ENCODE measurements at places on chromosomes 5 and 9.
A peak's percentile ranks its signal among the peaks of the same experiment; 100 is the strongest.

GRCh38 chr5:74035521-74035937, 409.5 kb downstream of the ARHGEF28 start:
- DNase-seq: no peak

- no peak for DNase-seq
These were observed 235.8 kb downstream of the YTHDC2 start for GRCh38 chr5:113749334-113749733.

DNA sequence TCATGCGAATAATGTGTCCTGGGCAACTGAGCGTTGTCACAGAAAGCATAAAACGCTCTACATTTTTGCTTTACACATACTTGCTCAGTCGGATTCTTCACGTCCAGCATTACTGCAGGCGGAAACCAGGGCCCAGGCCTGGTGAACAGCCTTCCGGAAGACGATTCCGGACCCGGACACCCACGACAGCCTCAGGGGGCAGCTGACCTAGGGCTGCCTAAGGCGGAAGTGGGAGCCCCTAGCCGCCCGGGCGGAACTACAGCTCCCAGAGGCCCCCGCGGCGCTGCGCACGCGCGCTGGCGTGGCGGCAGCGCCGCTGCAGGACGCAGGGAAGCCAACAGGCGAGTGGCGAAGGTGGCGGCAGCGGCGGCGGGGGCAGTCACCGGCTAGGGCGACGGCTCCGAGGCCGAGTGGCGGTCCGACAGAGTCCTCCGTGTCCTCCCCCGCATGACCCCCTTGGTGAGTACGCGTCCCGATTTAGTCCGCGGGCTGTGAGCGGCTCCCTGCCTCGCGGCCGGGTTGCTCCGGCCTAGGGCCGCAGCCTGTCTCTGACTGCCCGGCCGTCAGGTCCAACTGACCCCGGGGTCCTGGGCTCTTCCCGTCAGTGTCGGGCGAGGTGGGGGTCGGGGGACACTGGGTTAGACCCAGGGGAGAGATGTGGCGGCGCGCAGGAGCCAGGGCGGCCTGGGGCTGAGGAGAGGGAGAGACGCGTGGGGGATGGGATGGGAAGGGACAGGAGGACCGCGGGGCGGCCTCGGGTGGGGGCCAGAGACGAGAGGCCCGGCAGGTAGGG, at the start of gene GAPVD1:
Gene GAPVD1, plus strand, starts transcription at position 326 of the 793 bp plus-strand sequence. CDS start 37,096 bp downstream, outside the sequence.
- peak; percentile 82 for DNase-seq

DNA sequence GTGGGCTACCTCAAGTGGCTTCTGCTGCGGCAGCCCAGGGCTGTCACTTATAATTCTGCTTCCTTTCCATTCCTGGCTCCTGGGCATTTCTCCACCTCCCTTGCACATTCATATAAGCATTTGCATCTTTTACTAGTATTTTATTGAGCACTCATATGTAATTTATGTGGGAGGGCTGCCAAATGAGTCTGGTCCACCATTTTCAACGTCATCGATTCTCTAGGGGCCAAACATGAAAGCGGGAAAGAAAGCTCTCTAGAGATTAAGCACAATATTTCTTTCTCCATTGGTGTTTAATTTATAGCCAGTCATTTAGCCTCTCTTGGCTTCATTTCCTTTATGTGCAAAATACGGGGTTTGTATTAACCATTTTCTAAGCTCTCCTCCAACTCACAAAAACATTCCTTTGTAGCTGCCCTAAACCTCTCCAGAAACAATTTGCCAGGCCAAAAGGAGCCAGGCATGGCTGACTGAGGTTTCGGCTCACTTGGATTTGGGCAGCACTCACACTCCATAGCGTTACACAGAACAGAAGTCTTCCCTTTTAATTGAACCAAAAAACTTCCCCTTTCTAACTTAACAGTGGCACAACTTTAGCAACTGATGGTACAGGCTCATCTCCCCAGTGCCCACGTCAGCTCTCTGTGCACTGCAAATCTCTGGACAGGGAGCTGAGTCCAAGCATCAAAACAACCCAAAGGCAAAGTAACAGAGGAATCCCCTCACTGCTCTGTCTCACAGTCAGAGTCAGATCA, 183.5 kb downstream of the ROR2 start:
- DNase-seq: no peak

DNA sequence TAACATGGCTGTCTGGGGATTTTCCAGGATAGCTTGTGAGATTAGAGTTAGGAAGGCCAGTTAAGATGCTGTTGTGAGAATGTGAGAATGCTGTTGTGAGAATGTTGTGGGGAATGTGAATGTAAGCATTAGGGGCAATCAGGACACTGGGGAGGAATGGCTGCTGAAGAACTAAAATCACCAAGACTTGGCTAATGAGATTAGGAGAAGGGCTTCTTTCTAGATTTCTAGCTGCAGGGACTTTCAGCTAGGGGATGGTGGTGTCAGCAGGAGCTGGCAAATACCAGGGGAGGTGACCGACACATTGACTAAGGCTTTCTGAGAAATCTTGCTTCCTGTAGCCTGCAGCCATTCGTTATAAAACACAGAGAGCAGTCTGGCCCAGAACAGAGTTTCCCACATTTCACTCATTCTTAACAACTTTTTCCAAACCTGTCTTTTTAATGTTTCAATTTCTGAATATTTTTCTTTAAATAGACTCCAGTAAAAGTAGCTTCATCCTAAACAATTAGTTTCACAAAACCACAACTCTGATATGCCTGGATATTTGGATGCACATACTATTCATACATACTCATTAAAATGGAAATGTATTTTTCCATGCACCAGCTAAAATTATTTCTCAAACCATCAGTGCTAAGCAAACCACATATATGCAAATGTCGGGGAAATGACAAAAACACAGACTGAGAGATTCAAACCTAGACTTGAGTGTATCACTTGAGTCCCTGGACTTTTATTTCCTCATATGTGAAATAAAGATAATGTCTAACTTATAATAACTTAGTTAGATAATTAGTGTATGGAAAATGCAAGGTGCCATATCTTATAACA, 89.3 kb upstream of the TNC start:
- DNase-seq: no peak

GRCh38 chr9:90088434-90088833, 483.6 kb downstream of the GADD45G start:
- DNase-seq: no peak

Data from activated CD8-positive, alpha-beta memory T cell treated with anti-CD3 and anti-CD28 coated beads for 1 hour (primary cell).